COR-L47 (cell line): ENCODE measurements at places on chromosomes 12 and 14.

DNA sequence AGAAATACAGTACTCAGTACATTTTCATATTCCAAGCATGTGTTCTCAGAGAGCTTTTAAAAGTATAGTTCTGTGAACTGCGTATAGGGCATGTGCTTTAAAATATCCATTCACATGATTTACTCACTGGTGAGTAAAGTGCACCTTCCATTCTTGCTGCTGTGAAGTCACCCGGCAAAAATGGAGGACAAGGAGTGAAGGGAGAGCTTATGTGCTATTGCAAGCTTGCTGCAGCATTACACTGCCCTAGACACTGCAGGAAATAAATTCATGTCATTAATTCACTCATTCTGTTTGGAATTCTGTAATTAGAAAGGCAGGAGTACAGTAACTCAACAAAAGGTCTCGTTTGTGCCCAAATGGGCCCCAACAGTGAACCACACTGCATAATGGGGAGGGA lies 347.8 kb downstream of the PRKD1 start:
- DNase-seq: no peak

GRCh38 chr12:98730412-98730811 lies 85.3 kb downstream of the APAF1 start:
- DNase-seq: no peak

DNA sequence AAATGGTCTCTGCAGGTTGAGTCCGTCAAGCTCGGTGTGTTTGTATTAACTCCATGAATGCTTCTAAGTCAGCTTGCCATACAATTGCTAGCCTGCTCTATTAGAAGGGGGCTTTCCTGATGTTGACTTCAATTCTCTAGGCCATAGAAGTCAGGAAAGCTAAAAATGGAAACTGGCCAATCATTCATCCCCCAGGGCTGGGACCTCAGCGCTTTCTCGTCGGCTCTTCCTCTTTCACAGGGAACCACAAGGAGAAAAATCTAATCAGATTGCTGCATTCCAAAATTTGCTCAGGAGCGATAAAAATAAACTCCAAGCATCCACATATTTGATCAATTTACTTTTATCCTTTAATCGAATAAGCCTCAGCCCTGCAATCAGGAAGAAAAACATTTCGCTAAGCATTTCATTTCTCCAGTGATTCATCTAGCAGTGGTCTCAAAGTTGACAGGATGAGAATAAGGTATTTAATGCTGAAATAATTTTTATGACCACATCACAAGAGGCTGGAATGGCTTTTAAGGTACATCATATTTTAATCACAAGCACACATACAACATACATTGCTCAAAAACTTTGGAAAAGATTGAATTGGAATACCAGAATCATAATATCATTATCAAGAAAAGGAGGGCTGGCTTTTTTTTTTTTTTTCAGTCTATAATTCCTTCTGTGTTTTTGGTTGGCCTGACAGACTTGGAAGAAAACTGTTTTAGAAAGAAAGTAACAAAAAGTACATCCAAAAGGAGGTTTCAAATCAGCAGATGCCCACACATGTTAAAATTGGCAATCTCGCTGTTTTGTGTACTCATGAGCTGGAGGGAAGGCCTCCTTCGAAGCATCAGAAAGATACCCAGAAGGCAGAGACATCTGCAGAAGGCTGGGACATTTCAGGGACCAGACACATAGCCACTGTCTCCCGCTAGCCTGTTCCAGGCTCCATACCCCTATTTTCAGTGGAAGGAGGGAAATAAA lies 316.3 kb downstream of the NUAK1 start:
- no peak for DNase-seq

DNA sequence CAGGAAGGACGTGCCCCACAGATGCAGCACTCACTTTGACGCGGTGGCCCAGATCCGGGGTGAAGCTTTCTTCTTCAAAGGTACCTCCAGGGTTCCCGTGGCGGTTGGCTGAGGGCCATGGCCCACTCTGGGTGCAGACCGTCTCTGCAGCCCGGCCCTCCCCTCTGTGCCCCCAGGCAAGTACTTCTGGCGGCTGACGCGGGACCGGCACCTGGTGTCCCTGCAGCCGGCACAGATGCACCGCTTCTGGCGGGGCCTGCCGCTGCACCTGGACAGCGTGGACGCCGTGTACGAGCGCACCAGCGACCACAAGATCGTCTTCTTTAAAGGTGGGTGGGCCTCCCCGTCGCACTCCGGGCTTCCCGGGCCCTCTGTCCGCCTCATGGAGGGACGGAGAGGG lies 16.9 kb downstream of the MMP17 start:
- no peak for DNase-seq

GRCh38 chr14:89340200-89341181 lies 76.5 kb downstream of the FOXN3 start:
- DNase-seq: no peak

GRCh38 chr14:51079489-51079888 lies 15.4 kb downstream of the TRIM9 start:
- DNase-seq: peak; percentile 16

GRCh38 chr14:63204407-63205043 lies at the start of gene RHOJ:
RHOJ (plus strand) TSS chr14:63204443; CDS start chr14:63204870, 427 bp downstream.
- peak; percentile 52 for DNase-seq

DNA sequence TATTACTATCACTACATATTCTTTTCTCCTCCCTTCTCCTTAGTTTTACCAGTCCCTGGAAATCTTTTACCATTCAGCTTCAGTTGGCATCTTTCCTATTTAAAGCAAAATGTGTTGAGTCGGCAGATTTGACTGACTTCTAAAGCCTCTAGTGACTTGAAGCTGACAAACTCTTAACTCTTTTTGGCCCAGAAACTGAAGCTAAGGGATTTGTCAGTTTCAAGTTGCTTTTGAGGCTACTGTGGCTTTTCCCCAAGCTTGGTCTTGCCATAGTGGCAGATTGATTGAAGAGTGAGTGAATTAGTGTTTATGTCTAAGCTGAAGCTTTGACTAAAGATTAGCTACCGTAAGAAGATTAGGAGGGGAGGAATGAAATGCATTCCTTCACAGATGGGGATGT lies 104.0 kb downstream of the ETNK1 start:
- DNase-seq: no peak

DNA sequence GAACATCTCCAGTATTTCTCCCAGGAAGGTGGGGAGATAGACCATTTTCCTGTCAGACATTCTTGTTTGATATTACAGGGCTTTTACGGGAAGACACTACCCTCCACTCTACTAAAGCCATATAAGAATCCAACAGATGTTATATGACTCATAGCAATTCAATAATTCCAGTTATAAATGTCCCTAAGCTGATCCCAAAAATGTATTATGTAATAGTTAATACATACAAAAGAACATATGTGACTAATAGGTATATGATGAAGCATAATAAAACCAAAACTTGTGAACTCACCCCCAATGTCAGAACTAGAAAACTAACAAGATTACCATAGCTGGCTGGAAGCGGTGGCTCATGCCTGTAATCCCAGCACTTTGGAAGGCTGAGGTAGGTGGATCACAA lies 84.2 kb downstream of the EFCAB11 start:
- no peak for DNase-seq

- no peak for DNase-seq
These were observed 900.4 kb upstream of the MDGA2 start for GRCh38 chr14:48575772-48576171.

- DNase-seq: no peak
These were observed 18.9 kb upstream of the CARMIL3 start for GRCh38 chr14:24032727-24033418.

GRCh38 chr14:64060648-64061096 lies 207.9 kb downstream of the SYNE2 start:
- DNase-seq: no peak

DNA sequence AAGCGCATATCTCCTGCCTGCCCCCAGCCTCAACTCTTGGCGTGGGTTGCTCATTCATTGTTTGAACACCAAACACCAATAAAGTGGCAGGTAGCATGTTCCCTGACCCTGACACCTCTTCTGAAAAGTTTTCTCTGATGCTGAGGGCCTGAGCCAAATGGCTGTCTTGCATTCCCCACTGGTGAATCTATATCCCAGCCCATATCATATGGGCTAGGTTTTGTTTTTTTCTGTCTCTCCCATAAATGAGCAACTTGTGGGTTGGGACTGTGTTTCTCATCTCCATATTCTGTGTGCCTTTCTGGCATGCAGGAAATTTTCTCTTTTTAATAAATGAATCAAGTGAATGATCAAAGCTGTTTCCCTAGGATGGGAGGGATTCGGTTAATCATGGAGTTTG lies 5.0 kb downstream of the MYO1A start:
- DNase-seq: no peak

GRCh38 chr12:54166567-54167499 lies 22.0 kb downstream of the SMUG1 start:
- no peak for DNase-seq

DNA sequence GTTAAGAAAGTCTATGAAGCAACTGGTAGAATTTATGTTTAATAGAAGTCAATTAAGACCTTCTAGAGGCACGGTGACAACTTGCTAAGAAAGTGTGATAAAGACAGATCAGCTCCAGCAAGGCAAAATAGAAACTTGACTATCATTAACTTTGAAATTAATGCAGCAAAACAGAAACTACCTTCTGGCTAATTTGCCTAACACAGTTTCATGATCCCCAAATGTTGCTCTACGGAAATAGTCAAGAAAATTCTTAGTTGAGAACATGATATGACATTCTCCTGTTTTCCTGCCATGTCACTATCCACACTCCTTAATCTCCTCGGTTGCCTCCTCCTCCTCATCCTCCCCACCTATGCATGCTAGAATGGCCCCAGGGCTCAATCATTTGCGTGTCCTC lies 4.2 kb downstream of the DENND5B start:
- no peak for DNase-seq

GRCh38 chr12:87413784-87414183 lies 615.4 kb downstream of the C12orf50 start:
- DNase-seq: no peak

GRCh38 chr12:112665958-112666357 lies 125.6 kb upstream of the RPH3A start:
- no peak for DNase-seq

- DNase-seq: peak; percentile 25
These were observed 1.9 kb downstream of the ATXN2 start for GRCh38 chr12:111596985-111597830.

DNA sequence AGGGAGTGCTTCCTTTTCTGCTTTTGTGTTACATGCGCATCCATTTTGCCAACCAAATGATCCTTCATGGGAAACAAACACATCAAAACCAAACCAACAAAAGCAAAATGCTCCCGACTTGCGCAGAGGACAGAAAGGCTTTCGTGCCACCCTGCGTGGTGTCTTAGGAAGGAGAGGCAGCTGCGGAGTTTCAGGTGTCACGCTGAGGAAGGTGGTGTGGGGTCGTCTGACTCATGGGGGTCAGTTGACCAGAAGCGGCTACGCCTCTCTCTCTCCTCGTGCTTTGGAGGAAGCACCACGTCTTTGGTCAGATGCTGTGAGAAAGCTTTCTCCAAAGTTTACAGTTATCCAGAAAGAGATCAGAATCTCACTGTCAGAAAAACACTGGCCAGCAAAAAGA lies 7.9 kb downstream of the EMP1 start:
- DNase-seq: no peak

DNA sequence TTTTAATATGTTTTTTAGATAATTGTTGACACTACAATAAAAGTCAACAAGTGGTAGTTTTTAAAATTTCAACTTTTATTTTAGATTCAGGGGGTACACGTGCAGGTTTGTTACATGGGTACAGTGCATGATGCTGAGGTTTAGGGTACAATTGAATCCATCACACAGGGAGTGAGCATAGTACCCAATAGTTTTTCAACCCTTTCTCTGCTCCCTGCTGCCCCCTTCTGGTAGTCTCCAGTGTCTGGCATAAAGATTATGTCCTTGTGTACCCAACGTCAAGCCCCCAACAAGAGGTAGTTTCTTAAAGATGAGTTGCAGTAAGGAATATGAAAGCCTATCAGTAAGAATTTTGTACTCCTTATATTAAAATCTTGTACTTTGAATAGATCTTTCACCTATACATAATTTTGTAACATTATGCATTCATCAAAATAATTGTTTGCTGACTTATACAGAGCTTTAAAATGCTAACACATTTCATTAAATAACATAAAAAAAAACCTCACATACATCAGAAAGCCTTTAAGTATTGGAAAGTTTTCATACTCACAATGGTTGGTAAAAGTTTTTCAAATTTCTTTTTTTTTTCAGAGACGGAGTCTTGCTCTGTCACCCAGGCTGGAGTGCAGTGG lies 5.4 kb upstream of the RALGAPA1 start:
- DNase-seq: peak; percentile 25

DNA sequence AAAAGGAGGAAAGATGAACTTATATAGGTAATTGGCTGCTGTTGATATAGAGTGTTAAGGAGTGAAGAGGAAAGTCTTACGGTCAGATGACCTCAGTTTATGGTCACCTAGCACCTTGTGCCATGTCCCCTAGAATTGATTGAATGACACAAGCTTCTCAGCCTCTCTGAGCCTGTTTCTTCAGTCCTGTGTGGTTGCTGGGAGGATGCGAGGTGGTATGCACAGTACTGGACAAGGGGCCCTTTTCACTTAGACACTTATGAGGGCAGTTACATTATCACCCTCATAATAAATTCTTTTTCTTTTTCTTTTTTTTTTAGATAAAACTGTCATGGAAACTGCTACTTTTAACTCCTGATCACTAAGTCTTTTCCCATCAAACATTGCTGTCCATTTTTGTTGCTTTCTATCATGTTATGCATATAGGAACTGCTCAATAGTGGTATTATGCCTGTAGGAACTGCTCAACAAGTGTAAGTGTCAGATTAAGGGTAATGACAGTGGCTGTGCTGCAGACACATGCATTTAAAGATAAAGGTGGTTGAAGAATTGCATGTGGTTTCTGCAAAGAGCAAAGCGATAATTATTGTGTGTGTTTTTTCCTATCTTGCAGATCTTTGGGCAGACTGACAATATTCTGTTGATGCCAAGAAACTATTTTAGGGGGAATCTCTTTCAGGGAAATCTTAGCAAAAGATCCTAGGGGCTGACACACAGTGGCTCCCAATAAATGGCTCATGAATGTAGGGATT lies 11.6 kb downstream of the ANO6 start:
- no peak for DNase-seq

DNA sequence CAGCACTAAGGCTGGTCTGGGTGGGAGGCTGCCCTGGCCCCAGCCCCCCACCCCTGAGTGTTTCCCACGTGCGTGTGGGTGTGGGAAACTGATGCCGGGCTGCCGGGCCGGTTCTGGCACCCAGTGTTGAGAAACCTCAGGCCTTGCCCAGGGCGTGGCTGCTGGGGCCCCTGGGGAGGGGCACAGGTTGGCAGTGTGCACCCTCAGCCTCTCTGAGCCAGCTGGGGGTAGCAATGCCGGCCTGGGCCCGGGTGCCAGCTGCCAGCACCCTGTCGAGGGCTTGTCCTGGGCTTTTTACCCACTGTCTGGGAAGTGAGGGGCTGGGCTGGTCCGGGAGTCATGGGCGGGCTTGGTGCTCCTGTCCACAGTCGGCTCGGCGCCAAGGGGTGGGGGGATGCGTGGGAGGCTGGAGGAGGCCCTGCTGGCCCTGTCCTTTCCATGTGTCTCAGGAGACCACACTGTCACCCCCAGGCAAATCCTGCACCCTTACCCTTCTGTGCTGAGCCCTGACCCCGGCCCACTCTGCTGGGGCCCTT lies 15.7 kb downstream of the ASPG start:
- DNase-seq: no peak

DNA sequence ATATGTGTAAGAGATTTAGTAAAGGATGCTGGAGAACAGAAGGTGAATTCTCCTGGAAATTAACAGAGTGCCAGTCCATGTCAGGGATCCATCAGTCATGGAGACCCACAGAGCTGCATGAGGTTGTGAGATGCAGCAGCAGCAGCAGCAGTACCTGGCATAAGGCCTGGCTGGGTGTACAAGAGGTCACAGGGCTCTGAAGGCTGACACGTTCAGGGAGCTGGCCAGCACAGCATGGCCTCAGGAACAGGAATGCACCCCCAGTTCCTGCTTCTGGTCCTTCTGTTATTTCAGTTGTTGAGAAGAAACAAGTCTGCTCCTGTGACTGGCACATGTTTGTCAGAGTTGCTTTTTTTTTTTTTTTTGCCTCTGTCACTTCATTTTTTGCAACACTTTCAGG lies 210.8 kb downstream of the CNTN1 start:
- no peak for DNase-seq
